ENCODE measurements at places on chromosomes 5 and 9. TPM values are rescaled to one million over a fixed set of nuclear protein-coding genes. Genes with fewer than 3 reads are reported as not detected.

DNA sequence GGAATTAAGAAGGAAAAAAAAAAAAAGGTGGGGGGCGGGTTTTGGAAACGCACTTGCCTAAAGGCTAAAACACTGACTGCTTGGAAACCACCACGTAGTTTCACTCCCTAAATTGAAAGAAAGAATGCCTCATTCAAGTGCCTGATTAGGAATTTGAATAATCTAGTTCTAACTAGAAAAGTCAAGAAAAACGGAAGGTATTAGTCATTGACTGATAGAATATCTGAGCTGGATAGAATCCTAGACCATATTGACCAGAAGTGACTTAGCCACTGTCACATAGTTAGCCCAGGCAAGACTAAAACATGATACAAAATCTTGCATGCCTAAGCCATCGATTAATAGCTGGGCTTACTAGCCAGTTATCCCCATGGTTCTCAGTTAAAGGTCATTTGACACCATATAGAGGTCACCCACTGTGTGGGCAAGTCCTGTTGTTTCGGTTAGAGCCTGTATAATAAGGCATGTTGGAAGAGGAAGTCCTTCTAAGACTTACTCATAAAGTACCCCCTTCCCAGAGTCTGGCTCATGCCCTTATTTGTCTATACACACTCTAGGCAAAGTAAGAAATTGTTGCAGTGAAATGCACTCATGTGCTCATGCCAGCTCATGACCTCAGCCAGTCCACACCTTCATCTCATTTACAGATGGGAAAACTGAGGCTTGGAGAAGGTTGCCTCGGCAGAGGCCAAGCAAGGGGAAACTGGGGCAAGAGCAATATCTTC, 40.2 kb downstream of the SH3RF2 start:
- DNase-seq = no peak

- no peak for DNase-seq
Measured at GRCh38 chr5:180387798-180388197, 34.7 kb upstream of the GFPT2 start.

AGXT2 gene
- total RNA-seq = not detected

- DNase-seq = no peak
Measured at GRCh38 chr9:110066929-110067716, 140.8 kb downstream of the C9orf152 start.

PDE8B gene
- total RNA-seq = 28.1 TPM

GRCh38 chr5:158589939-158590338, 509.8 kb downstream of the EBF1 start:
- no peak for DNase-seq

- DNase-seq = no peak
Measured at GRCh38 chr5:147426640-147427327, 83.1 kb downstream of the DPYSL3 start.

GRCh38 chr9:137449931-137450538, 8.9 kb upstream of the ENTPD8 start:
- DNase-seq = no peak

DNA sequence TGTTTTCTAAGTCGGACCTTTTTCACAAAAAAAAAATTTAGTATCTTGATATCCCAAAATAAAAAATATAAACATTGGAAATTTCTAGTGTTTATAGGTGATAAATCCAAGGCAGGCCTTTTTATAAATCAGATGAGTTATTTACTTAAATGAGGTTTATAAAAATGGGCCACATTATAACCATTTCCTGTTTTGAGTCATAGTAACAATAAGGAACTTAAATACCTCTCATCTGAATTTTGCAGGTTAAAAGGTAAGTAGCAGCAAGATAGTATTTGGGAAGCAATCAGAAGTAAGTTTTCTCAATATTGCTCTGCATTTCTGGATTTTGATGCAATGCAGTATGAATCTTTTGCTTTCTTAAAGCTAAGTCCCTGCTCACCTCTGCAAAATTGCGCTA, 3.9 kb downstream of the SPTAN1 start:
- DNase-seq = no peak

DNA sequence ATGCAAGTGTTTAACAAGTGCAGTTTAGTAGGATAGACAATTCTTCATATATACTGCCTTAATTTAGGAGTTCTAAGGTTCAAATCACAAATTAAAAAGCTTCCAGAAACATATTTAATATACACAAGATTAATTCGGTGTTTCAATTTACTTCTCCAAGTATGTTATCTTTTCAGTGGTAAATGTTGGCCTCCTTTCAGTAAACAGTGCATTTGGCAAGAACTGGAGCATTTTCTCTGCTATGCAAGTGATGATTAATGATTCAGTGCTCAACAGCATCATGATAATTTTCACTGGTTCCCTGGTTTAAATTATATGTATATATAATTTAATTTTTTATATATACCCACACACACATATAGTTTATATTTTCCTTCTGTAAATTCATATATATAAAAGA, 541.7 kb downstream of the EFNA5 start:
- no peak for DNase-seq
